Hippocampal formation (tissue), 2 donors: ENCODE measurements at places on chromosomes 5 and 9.

- DNase-seq = no peak
These were observed 163.4 kb downstream of the TLE4 start for GRCh38 chr9:79735023-79735779.

DNA sequence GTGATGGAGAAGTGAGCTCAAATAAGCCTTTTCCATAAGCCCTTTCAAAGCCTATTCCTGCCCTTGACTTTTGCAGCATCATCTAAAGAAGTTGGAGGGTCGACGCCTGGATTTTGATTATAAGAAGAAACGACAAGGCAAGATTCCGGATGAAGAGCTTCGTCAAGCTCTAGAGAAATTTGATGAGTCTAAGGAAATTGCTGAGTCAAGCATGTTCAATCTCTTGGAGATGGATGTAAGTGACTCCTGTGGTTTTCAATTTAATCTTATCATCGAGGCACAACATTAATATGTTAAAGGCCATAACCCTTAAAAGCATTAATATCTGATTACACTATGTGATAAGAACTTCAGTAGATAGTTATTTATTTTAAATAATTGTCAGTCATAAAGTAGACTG lies 210.4 kb downstream of the SH3GL2 start:
- DNase-seq = no peak

GRCh38 chr5:168147106-168147505 lies 144.3 kb upstream of the WWC1 start:
- DNase-seq = no peak

DNA sequence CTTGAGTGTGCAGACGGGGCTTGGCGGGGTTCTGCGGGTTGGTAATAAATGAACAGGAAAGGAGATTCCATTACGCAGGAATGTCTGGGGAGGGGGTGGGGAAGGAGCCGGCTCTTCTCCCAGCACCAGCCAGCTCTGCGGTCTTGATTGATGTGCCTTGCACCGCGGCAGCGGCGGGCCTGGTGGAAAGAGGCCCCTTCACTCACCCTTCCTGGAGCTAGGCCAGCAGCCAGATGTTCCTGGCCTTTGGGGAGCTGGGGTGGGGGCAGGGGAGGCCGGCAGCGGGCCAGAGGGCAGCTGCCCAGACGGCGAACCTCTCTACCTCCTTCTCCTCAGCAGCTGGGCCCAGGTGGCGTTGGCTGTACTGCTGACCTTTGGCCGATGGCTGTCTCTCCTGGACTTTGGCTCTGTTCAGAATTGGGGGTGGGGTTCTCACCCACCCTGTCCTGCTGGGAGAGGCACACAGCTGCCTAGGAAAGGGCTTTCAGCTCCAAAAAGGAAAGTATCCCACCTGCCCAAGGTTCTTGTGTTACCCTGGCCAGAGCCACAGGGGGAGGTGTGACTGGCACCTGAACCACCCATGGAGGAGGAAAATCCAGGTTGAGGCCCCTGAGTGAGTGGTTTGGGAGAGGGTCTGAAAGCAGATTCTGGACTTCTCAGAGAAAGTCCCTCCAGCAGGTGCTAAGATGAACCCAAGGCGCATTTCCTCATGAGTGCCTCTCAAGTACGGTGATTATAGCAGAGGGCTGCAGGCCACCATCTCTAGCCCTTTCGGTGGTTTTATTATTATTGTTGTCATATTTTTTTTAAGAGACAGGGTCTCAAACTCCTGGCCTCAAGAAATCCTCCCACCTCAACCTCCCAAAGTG lies 58.0 kb upstream of the SYNPO start:
- DNase-seq = no peak

GRCh38 chr9:37966412-37967013 lies 62.6 kb upstream of the SLC25A51 start:
- no peak for DNase-seq

DNA sequence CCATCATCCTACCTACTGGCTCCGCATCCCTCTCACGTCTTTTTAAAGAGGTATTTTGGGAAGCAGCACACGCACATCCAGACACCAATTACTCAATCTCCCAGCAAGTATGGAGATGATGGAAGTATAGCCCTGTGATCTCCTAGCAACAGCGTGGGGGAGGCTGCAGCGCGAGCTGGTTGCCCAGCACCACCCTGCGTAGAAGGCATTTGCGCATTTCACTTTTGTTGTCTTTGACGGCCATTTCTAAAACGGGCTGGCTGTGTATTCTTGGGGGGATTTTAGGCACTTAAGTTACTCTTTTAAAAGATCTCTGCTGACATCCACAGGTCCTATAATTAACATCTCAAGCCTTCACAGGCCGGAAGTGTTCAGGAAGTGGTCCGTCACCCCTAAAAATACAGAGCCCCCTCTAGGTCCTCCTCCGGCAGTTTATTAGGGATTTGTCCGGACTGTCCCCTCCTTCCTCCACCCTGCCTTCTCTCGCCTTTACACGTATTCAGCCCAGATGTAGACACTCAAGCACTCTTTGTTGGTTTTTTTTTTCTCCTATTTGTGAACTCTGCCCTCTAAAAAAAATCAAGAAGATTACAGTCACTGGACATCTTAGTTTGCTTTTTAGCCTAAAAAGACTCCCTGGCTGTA lies 371.4 kb downstream of the NTRK2 start:
- peak; percentile 61 for DNase-seq

DNA sequence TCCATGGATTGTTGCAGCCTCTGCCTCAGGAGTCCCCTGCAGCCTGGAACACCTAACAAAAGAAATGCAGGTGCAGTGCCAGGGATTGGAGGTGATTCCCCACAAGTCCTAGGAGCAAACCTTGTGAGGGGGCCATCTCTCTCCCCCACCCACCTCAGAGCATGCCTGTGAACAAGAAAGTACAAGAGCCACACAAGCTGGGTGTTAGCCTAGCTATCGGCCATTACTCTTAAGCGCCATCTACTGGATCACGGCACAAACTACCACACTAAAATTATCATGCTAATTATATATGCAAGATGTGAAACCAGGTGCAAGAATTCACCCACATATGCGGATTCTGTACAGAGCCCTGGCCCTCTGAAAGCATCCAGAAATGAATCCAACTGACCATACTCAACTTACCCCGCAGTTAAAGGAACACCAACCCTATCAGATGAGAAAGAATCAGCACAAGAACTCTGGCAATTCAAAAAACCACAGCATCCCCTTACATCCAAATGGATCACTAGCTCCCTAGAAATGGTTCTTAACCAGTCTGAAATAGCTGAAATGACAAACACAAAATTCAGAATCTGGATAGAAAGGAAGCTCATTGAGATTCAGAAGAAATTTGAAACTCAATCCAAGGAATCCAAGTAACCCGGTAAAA lies 16.5 kb upstream of the PRSS3 start:
- peak; percentile 41 for DNase-seq

DNA sequence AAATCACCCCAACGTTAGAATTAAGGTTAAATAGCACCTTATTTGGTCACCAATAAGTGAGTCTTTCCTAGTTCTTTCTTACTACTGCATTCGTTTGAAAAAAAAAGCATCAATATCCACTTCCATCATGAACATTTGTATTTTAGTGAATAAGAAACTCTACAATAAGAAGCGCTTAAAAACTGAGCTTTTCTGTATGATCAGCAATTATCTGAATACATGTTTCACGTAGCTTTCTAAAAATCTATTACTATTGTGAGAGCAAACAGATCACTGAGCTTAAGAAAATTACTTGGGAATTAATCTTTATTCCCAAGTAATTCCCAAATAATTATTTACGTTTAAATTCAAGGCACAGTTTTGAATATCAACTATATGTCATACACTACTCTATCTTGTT lies 32.5 kb downstream of the ZDHHC21 start:
- DNase-seq = no peak

DNA sequence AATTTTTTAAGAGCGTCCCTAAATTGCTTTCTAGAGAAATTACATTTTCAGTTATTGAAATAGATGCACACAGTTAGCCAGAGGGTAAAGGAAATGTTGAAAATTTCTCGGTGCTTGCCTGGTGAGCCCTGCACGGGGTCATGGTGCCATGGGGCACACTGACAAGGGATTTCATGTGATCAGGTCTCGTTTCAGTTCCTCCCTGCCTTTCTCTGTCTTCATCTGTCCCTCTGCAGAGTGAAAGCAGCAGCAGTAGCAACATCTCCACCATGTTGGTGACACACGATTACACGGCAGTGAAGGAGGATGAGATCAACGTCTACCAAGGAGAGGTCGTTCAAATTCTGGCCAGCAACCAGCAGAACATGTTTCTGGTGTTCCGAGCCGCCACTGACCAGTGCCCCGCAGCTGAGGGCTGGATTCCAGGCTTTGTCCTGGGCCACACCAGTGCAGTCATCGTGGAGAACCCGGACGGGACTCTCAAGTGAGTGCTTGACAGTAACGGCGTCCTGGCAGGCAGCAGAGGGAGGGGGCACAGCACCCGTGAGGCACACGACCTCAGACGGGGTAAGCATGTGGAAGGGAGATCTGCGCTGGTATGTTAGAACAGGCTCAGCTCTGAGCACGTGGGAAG lies 89.1 kb upstream of the OTULINL start:
- no peak for DNase-seq

GRCh38 chr5:61289241-61289640 lies 42.8 kb upstream of the ZSWIM6 start:
- DNase-seq = no peak

DNA sequence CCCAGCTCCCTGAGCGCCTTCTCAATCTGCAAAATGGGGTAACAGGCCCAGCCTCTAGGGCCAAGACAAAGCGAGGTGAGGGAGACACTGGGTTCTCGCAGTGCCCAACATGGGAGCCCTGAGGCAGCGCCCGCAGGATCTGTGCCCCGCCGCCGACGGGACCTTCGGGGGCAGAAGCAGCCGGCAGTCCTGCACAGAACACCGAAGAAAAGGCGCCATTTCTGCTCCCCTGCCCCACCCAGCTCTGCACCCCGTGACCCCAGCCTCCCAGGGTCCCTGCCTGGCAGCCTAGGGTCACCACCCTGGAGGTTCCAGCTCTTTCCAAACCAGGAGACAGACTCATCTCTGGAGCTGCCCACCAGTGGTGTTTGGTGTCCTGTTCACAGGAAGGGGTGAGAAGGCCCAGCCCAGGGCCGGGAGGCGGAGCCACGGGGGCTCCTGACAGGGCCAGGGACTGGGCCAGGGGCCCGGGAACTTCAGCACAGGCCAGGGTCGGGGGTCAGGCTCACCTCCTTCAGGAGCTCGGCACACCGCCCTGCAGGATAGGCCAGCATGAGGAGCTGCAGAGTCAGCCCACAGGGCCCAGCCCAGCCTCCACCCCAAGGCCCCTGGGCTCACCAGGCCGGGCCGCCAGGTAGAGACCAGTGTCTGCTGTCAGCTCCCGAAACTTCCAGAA lies 3.3 kb downstream of the LCN8 start:
- no peak for DNase-seq

DNA sequence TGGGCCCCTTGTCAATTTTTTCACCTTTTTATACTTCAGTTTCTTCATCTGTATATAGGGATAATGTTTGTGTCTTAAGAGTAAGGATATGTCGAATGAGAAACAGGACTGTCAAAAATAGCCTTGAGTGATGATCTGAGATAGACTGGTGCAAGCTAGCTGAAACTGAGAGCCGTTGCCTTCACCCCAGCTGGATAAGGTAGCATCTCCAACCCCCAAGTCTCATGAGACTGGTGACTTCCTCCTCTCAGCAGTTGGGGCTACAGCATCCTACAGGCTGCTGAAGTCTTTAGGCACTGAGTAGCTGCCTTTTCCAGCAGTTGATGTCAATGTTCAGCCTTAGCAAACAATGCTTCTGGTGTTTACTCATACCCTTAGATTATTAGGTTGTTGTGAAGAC lies 330.2 kb downstream of the OSTF1 start:
- DNase-seq = no peak

- no peak for DNase-seq
These were observed 878.2 kb upstream of the DMAC1 start for GRCh38 chr9:8677741-8678140.

DNA sequence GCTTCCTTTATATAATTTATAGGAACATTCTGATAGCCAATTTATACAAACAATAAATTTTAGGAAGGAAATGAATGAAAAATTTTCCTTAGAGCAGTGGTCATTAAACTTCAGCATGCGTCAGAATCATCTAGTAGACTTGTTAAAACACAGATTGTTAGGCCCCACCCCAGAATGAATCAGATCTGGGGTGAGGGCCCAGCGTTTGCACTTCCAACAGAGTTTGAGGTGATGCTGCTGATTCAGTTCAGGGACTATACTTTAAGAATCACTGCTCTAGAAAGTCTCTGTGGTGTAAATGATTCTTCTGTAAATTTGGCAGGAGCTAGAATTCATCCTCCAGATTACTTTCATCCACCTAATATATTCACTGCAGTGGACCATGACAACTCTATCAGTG lies 80.4 kb downstream of the SLC12A2 start:
- DNase-seq = no peak

DNA sequence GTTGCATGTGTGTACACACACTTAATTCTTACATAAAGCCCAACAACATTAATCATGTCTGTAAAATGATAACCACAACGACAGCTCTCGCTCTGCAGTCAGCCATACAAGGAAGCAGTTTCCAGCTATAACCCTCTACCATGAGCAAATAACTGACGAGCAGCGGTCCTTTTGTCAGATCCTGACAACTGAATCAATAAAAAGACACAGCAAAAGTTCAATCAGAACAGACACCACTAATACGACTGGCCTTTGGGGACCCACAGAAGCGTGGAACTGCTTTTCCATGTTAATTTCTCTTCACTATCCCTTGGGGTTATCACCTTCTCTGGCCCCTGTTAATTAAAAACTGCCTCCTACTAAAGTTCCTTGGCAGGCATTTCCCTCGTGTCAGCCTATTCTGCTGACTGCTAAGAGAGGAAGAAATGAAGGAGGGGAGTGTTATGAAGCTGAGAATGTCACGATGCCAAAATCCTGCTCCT lies 722.8 kb upstream of the GRAMD2B start:
- DNase-seq = no peak

GRCh38 chr9:29668732-29669131 lies 2095.5 kb upstream of the C9orf72 start:
- no peak for DNase-seq

DNA sequence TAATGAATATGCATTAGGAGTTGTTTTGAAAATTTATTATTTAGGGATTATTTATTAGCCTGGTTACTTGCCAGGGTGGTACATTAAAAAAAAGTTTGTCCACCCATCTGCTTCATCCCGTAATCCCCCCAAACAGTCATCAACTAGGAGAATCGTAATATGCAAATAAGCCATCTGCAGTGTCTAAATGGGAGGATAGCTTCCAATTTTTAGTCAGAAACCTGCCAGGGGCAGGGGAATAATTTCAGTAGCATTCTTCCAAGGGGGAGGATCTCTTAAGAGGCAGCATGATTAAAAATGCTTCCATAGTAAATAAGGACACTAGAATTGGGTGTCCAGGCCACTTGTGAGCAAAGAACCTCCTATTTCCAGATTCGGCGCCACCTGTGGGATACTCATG lies 43.3 kb downstream of the SH3GL2 start:
- DNase-seq = no peak

DNA sequence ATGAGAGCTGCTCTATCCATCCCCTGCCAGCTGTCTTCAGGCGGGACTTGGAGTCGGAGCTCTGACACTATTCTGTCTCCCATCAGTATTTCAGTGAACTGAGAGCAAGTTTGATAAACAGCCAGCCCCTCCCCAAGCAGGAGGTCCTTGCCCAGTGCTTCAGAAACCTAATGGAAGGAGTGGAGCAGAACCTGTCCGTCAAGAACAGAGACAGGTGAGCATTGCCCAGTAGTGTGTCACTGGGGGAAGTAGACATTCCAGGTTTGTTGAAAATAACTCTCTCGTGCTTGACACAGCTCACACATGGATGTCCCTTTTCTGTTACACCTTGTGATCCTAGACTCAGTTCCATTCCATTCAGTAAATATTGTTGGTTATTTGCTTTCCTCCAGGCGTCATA lies 13.2 kb upstream of the TLX3 start:
- DNase-seq = no peak

GRCh38 chr5:92779536-92779935 lies 801.5 kb downstream of the NR2F1-AS1 start:
- DNase-seq = no peak
